ENCODE measurements at places on chromosomes 6 and 20.

GRCh38 chr6:123655521-123656306 is 19.0 kb upstream of the TRDN start:
- DNase-seq = no peak

- DNase-seq = no peak
These were observed 59.5 kb upstream of the RNF144B start for GRCh38 chr6:18327626-18328025.

DNA sequence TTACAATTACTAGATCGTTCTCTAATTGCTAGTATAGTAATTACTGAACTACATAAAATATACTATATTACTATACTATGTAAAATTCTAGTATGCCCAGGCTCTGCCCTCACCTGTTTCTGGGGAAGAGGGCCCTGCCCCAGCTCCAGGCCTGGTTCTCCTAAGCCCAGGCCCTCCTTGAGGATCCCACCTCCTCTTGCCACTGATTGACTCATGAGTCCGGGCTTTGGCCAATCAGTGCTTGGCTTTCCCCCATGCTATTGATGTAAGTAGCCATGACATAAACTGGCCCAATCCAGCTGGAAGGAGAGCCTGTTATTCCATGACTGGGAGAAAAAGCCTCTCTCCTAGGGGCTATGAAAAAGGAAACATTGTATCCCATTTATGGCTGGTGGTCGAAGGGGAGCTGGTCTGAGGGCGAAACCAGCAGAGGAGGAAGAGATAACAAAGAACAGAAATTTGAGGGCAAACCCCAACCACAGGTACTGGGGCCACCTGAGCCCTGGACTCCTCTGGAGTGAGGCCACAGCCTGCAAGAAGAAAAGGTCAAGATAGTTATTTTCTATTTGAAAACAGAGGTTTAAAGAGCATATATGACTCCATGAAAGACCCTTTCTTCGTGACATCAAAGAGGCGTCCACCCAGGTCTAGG is 129.3 kb upstream of the CD93 start:
- no peak for DNase-seq

DNA sequence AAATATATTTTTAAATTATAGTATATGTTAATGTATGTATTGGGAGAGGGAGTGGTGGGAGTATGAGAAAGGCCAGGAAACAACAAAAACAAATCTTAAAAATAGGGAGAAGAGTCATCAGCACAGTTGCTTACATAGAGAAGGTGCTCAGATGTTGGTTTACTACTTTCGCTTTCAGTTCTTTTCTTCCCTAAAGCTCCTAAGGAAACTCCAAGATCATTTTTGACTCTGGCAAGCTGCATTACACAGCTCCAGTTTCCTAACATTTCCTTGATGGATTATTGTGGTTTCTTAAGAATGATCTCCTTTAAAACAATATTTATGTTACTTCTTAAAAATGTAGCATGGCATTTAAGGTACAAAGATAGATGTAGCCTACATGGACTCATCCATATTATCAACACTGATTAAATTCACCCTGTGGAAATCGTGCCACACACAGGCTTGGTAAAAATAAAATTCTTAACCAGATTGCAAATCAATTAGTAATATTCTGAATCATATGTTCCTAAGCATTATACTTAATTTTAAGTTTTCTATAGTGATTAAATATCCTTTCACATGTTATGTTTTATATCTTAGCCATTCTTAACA is 118.0 kb upstream of the MAN1A1 start:
- DNase-seq = no peak

GRCh38 chr6:166343150-166343487 is 774 bp upstream of the SFT2D1 start:
- no peak for DNase-seq

DNA sequence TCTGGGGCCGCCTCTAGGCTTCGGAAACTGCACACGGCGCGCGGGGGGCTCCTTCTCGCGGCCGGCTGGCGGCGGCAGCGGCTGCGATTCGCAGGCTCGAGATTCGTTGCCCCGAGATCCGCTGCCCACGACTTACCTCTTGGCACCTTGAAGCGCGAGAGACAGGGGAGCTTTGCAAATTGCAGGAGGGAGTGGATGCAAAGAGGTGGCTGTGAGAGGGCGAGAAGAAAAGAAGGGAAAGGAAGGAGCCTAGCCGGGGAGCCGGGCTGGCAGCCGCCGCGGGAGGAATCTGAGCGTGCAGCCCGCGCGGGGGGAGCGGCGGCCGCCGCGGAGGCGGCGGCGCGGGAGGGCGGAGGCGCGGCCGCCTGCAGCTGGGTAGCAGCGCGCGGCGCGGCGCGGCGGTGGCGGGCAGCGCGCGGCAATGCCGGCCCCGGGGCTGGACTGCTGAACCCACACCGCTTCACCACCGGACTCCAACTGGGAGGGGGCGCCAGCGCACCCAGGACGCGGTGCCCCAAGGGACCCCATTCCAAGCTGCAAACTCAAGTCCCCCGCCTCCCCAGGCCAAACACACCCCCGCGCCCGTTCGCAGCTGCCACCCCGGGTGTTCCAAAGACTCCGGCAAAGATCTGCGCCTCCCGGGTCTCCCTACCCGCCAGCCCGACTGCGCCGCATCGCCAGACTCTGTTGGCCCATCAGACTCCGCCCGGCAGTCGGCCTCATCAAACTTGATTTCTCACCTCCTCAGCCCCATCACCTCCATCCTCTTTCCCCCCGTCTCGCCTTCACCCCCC is 44.2 kb upstream of the SUPT3H start:
- peak; percentile 58 for DNase-seq

DNA sequence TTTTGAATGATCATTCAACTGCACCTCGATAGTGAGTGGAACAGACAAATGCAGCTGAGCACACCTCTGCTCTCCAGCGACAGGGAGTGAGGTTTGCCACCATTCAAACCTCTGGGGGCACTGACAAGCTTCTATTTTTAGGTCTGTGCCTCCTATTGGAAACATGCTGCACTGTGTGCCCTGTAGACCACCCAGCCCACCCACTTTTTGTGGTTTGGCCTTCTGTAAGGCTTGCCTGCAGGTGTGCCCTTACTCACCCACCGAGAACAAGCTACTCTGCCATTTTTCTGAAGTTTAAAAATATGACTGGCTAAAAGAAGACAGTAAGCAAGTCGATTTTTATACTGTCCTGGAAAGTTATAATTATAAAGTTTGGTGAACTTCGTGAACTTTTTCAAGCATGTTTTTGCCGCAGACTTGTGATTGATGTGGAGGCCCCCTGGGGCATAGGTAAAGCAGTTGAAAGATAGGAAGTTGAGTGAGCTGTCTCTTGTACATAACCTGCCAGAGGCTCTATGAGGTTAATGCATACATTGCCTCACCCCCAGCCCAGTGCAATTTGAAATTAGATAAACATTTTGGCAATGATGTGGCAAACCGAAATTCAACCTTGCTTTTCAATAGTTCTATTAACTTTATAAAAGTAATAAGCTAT is 53.8 kb downstream of the ADGRG6 start:
- DNase-seq = no peak

GRCh38 chr6:136994782-136995181 is 50.0 kb downstream of the IL20RA start:
- no peak for DNase-seq

- no peak for DNase-seq
These were observed 289 bp downstream of the FOXP4 start for GRCh38 chr6:41546475-41546865.

GRCh38 chr6:63418741-63419140 is 99.0 kb upstream of the LGSN start:
- DNase-seq = no peak

- DNase-seq = no peak
These were observed 97.6 kb downstream of the SCAF8 start for GRCh38 chr6:154830771-154831170.

DNA sequence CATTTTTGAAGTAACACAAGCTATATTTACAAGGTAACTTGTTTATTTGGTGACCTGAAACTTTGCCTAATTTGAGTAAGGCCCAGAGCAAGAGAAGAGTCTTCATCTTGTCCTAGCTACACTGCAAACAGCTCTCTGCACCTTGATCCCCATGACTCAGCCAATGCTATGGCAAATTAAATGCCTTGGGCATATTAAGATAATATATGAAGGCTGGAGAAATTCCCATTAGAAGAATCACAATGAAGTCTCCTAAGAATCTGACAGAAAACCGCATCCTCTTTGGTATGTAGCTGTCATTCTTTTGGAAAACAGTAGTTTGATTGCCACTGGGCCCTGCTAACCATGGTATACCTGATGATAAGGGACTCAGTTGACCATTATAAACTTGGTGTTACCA is 204.5 kb downstream of the UBE3D start:
- no peak for DNase-seq

- no peak for DNase-seq
These were observed 173.3 kb downstream of the CENPW start for GRCh38 chr6:126513198-126513597.

DNA sequence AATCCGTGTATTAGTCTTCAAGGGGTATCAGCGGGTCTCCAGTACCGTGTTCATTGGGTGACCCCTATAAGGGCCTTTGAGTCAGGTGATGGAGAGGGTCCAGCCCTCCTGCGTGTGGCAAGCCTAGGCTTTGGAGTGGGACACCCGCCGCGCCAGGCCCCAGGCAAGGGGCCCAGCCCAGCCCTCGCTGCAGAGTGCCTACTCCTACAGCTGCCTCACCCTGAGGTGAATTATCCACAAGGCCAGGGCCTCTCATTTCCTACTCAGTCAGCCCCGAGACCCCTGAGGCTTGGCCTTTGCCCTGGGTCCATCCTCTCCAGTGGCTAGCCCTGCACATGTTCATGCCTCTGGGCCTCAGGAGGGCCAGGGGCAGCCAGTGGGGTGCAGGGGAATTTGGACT is 45.1 kb downstream of the TMEM242 start:
- DNase-seq = no peak

DNA sequence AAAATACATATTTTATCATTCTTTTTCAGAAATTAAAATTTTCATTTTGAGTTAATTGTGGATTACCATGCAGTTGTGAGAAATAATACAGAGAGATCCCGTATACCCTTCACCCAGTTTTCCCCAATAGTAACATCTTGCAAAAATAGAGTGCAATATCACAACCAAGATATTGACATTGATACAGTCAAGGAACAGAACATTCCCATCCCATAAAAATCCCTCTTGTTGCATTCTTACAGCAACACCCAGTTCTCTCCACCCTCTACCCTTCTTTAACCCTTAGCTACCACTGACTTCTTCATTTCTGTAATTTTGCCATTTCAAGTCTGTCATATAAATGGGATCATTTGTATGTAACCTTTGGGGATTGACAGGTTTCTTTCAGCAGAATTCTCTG is 6.9 kb upstream of the AKAP12 start:
- no peak for DNase-seq

DNA sequence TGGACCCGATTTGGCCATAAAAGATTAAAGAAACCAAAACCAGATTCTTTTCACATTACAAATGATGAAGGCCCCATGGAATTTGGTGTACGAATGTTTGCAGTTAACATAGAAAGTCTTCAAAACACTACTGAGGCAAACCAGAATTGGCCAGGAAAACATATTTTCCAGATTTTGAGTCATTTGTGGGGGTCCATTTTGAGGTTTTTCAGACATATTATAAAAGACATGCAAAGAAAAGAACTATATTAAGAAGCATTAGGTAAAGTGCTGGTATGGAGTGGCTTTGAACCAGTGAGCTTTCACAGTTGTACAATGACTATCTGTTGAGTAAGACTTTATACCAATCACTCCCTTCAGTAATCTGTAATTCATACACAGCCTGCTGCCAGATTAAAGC is 168.9 kb upstream of the COL21A1 start:
- no peak for DNase-seq
